COLO829 (cell line): ENCODE measurements at places on chromosomes 5 and 9.

GRCh38 chr9:114845373-114845772 lies 39.5 kb upstream of the TNFSF15 start:
- no peak for DNase-seq

- DNase-seq: no peak
Measured at GRCh38 chr9:126515873-126516505, 97.7 kb upstream of the LMX1B start.

- DNase-seq: peak; percentile 71
Measured at GRCh38 chr9:136799854-136800657, 3.9 kb downstream of the CCDC183 start.

DNA sequence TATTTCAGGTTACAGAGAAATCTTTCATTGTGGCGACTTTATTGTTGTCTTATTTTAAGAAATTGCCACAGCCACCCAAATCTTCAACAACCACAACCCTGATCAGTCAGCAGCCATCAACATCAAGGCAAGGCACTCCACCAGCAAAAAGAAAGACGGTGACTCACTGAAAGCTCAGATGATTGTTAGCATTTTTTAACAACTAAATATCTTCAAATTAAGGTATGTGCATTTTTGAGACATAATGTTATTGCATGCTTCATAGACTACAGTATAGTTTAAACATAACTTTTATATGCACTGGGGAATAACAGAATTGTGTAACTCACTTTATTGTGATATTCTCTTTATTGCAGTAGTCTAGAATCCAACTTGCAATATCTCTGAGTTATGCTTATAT lies 263.4 kb downstream of the TMEM232 start:
- no peak for DNase-seq

GRCh38 chr5:117763271-117763670 lies 1188.6 kb upstream of the SEMA6A start:
- DNase-seq: no peak

GRCh38 chr9:132154863-132155567 lies 6.8 kb upstream of the NTNG2 start:
- no peak for DNase-seq

- DNase-seq: no peak
Measured at GRCh38 chr5:10733426-10733825, 27.6 kb downstream of the DAP start.
